ENCODE measurements at places on chromosomes 7 and 10. TPM values are rescaled to one million over a fixed set of nuclear protein-coding genes. Genes with fewer than 3 reads are reported as not detected.

LBX1 gene
- total RNA-seq: not detected

ARPC1A gene
- 42.5 TPM for total RNA-seq

ATOH7 gene
- total RNA-seq: not detected

CPN1 gene
- total RNA-seq: not detected

HPSE2 gene
- not detected for total RNA-seq

LRRC18 gene
- total RNA-seq: not detected

ABCB4 gene
- total RNA-seq: not detected

RGR gene
- total RNA-seq: not detected

SLC39A12 gene
- total RNA-seq: not detected

COL1A2 gene
- not detected for total RNA-seq

ZNF716 gene
- not detected for total RNA-seq

DNA sequence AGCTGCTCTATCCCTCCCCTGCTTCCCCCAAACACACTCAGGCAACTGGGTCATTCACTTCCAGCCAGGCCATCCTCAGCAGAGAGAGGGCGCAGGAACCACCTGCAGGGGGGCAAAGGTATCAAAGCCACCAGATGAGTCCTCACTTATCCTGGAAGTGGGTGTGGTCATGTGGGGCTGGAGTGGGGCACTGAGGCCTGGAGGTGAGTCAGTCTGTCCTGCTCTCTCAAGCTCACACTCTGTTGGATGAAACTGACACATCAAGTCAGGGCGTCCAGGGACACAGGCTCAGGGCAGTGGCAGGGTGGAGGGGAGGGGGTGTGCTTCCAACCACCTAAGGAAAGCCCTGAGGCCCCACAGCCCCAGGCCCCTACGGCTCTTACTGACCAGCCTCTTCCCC, 8.0 kb upstream of the ELFN1 start:
- DNase-seq: no peak

GRCh38 chr10:91681361-91682276, 48.7 kb upstream of the PPP1R3C start:
- no peak for DNase-seq

GRCh38 chr10:129970465-129971364, 6.6 kb upstream of the EBF3 start:
- DNase-seq: no peak

GRCh38 chr10:49053053-49053997, 62.0 kb downstream of the VSTM4 start:
- DNase-seq: peak; percentile 45

- DNase-seq: no peak
These were observed 64.8 kb upstream of the IGFBP3 start for GRCh38 chr7:45985902-45986301.

DNA sequence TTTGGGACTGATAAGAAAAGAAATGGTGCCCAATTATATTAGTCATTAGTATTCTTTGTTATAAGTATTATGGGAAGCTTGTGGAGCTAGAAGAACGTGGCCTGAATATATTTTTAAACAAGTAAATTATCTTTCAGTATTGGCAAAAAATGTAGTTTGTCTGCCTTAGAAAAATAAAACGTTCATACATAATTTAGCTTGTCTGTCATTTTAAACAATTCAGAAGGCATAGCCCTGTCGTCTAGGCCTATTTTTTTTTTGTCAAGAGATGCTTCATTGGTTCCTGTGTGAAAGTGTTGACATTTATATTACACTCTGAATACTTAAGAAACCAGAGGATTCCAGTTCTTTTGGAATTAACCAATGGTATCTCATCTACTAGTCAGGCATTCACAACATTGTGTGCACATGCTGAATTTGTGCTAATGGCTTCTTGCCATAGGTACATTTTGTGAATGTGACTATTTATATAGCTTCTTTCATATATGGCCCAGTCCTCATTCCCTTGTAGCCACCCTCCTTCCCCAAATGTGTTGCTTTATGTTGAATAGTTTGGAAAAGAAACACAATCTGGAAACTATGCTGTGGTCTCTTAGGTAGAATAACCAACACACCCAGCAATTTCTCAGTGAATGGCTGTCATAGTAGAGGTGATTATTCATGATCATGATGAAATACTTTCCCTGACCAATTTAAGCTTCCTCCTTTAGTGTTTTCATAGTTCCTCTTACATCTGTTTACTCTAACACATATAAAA, 435.8 kb downstream of the EXOC4 start:
- DNase-seq: no peak

DNA sequence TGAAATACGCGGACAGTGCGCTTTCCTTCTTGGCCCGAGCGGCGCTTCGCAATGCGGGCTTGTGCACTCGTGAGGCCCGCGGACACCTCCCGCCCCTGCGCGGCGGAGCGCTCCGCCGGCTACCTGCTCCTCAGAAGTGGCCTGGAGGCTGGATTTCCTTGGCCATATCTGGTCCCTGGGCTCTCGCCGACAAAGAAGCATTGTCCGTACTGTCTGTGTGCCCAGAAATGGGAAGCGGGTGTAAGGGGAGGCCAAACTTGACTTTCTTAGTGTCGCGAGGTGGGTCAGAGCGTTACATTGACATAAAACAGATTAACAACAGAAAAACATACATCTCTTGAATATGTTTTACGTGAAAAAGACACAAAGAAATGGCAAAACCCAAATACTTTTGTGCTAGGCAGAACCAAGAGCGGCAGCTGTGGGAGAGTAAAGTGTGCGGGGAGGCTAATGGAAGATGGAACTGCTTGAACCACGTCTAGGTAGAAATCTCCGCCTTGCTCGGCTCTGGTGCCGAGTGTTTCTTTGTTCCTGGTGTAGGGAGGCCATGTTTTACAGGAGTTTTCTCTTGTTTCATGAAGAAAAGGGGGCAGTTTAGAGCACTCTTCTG, 1.4 kb downstream of the LANCL2 start:
- no peak for DNase-seq

DNA sequence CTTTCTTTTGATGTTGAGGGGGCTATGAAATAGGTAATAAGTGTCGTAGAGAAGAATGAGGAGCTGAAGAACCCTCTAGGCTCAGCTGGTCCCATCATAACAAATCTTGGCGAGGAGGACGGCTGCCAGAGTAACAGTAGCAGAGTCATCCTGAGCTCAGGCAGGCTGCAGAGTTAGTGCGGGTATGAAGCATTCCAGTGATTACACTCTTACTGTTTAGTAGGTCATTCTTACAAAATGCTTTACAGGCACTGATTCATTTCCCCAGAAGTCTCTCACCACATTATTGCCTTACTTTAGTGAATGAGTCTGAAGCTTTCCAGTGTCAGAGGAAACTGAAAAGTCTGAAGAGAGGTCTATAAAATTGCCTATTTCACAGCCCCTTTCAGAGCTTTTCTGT, 43.9 kb upstream of the GPR158 start:
- DNase-seq: no peak

DNA sequence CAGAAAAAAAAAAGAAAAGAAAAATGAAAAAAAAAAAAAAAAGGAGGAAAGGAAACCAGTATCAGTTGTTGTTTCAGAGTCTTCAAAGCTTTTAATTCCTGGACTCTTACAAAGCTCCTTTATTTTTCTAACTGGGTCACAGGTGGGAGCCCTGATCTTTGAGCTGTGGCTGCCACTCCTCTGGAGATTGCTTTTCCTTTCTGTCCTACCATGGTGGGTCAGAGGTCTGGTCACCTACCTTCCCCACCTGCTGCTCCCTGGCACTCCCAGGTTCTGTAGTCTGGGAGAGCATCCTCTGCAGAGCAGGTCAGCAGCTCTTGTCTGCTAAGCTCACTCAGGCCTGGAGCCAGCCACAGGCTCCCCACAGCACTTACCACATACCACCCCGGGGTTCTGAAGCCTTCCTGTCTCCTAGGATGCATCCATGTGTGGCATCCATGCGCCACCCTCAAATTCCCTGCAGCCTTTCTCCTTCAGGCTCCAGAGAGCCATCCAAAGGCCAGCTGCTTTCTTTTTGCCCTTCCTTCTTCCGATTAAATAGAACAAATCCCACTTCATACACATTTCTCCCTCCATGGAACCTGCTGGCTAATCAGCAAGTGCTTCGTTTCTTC, 73.2 kb upstream of the TPK1 start:
- DNase-seq: no peak

GRCh38 chr7:54560723-54561122, 18.5 kb downstream of the VSTM2A start:
- DNase-seq: no peak

DNA sequence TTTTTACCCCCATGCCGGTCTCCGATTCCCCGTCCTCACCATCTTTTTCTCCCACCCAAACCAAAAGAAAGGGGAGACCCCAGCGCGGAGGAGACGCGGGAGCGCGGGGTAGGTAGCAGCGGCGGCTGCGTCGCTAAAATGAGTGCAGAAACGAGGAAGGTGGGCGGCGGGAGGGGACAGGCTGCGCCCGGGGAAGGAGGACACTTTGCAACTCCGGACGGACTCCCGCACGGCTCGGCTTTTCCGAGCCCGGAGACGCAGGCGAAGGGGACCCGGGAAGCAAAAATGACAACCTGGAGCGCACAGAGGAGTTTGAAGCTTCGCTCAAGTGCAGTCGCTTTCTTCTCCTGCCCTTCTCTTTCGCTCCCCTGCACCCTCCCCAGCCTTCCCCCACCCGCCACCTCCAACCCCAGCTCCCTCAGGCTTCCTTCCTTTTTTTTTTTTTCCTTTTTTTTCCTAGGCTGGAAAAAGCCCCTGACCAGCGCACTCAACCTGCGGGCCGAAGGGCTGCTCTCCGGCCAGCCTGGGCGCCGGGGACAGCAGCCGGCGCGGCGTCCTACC, 453 bp downstream of the SFMBT2 start:
- peak; percentile 27 for DNase-seq

DNA sequence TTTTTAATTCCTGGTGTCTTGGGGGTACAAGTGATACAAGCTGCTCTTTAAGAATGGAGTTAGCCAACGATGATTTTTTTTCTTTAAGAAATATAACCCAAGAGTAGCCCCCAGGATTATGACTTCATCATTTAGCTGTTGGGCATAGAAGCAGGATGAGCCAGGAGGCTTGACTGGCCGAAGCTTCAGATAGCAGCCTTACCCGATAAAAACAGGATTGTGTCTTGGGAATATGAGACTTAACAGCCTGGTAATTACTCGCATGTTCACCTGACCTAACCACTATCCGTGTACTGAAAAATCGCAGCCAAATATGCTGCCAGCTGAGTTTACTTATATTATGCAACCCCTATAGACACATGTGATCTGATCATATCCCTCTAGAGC, 346.0 kb upstream of the BMPER start:
- DNase-seq: no peak

GRCh38 chr10:47418966-47419365, 34.9 kb upstream of the ZNF488 start:
- no peak for DNase-seq

GRCh38 chr10:91800182-91800581, 2.0 kb downstream of the TNKS2 start:
- no peak for DNase-seq

GRCh38 chr7:137942484-137943115, 59.3 kb downstream of the CREB3L2 start:
- DNase-seq: no peak

GRCh38 chr7:126489874-126490273, 762.9 kb downstream of the GRM8 start:
- no peak for DNase-seq

DNA sequence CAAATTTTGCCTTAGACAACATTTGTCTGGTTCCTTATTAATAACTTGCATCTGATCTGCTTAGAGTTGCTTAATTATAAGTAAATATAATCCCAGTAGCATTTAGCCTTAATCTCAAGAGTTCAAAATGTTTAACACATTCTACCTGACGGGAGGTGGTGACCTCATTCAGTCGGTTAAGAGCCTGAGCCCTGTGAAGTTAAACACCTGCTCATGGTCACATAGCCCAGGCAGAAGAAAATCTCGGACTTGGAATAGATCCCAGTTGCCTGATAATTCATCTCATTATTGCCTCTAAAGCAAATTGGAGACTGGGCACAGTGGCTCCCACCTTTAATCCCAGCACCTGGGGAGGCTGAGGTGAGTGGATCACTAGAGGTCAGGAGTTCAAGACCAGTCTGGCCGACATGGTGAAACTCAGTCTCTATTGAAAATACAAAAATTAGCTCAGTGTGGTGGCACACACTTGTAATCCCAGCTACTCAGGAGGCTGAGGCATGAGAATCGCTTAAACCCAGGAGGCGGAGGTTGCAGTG, 18.6 kb upstream of the ASCC1 start:
- no peak for DNase-seq

- no peak for DNase-seq
These were observed 156.8 kb downstream of the FAM107B start for GRCh38 chr10:14617852-14618251.

- DNase-seq: no peak
These were observed 44.8 kb downstream of the ADCYAP1R1 start for GRCh38 chr7:31096877-31097258.

DNA sequence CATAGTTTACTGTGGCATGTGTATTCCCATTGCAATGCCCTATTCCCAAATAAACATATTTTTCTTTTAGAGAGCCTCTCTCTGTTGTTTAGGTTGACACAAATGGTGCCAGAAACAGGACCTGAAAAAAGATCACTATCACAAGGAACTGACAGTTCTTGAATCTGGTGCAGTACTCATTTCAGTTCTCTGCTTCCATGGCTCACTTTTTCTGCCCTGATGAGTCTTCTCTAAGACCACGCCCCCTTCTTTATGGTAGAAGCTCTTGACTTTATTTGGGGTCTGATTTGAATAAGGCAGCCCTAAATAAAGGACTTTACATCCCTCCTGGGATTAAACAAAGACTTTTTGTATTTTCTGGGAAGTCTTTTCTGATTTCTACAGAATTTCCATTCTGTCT, 3.5 kb upstream of the CCDC126 start:
- DNase-seq: no peak

DNA sequence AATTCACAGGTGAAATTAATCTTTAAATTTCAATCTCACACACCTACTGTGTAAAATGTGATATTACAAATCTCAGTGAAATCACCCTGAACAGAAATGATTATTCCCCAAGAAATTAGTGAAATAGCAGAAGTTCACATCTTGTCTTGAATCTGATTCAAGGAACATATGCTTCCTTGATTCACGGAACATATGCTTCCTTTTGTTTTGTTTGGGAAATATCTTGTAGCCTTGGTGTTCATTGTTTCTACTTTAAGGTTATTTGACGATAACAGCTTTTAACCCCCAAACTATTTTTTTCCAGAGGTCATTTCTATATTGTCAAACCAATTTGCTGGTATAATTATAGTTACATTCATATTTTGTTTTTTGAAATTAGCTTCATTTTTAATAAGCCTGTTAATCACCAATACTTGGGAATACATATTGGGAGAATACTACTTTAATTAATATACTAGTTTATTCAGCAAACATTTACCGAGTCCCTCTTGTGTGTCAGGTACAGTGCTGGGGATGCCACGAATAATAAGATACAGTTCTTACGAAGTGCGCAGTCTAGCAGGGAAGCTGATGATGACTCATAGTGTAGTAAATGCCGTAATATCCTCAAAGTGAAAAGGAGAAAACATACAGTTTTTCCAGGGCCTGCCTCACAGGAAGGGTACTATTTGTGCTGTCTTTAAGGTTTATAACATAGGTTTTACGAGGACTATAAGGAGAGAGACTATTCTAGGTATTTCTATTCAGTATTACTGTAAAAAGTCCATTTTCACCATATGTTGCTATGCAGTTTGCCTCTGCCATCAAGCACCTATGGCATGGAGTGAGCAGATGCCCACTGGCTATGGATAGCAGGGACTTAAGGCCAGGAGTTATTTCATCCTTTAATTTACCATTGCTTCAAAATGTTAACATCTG, 32.5 kb downstream of the PRKAR2B start:
- DNase-seq: no peak

All from CD4-positive, CD25-positive, alpha-beta regulatory T cell (primary cell).